ENCODE measurements at places on chromosomes 1 and 21. TPM values are rescaled to one million over a fixed set of nuclear protein-coding genes. Genes with fewer than 3 reads are reported as not detected.

GREM2 gene
- total RNA-seq, result not detected

RGS1 gene
- total RNA-seq, result not detected

MYOC gene
- total RNA-seq, result not detected

OPTC gene
- total RNA-seq, result not detected

GRCh38 chr1:198929111-198929604 is 290.3 kb downstream of the PTPRC start:
- H3K4me1 ChIP-seq, result peaks cover 66% of the 10 kb centered on the region
- DNase-seq, result no peak
- H3K4me3 ChIP-seq, result peak overlapping the region; percentile 70
- no peaks in the 10 kb centered on the region for H3K27me3 ChIP-seq

- H3K4me3 ChIP-seq, result no peak overlapping the region
- DNase-seq, result no peak
- H3K4me1 ChIP-seq, result peaks cover 9% of the 10 kb centered on the region
- no peak overlapping the region for H3K27ac ChIP-seq
- peaks cover 76% of the 10 kb centered on the region for H3K27me3 ChIP-seq
Observed at GRCh38 chr1:115829947-115830346, 11.0 kb downstream of the NHLH2 start.

GRCh38 chr1:68585351-68585750 is 88.5 kb upstream of the DEPDC1 start:
- H3K4me1 ChIP-seq, result no peaks in the 10 kb centered on the region
- H3K27me3 ChIP-seq, result peaks cover 23% of the 10 kb centered on the region
- DNase-seq, result no peak
- H3K36me3 ChIP-seq, result no peaks in the 10 kb centered on the region
- no peak overlapping the region for H3K4me3 ChIP-seq

DNA sequence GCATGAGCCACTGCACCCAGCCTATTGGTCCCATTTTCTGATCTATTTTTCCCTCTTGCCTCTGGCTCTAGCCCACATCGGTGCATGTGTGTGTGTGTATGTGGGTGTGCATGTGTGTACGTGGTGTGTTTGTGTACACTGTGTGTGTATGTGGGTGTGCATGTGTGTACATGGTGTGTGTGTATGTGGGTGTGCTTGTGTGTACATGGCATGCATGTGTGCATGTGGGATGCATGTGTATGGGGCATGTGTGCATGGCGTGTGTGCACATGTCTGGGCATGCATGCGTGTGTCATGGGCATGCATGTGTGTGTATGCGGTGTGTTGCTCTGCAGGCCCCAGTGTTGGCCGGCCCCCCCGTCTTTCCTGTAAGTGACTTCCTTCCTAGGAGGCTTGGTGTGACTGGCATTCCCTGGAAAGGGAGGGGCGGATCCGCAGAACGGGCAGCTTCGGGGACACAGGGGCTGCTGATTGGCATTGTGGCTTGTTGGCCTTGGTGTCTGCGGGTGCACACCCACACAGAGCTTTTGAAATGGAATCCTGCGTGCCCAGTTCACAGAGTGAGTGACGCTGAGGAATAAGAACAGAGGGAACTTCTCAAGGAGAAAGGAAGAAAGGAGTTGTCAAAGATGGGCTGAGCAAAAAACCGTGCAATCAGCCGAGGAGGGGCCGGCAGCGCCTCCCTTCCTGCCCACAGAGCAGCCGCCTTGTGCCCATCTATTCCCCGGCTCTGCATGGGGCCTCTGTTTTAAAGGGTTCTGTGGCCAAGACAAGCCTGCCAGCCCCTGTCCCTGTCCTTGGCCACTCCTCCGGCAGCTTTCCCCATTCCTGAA is 8.0 kb downstream of the PDXK start:
- H3K36me3 ChIP-seq, result peaks cover 4% of the 10 kb centered on the region
- DNase-seq, result no peak
- peaks cover 51% of the 10 kb centered on the region for H3K4me1 ChIP-seq
- H3K27me3 ChIP-seq, result no peaks in the 10 kb centered on the region
- no peak overlapping the region for H3K4me3 ChIP-seq

Measured in osteocyte (in vitro differentiated cells).